ENCODE measurements at places on chromosomes 7 and 10. TPM values are rescaled to one million over a fixed set of nuclear protein-coding genes. Genes with fewer than 3 reads are reported as not detected.

Gene AKR1D1
- not detected for total RNA-seq

DNA sequence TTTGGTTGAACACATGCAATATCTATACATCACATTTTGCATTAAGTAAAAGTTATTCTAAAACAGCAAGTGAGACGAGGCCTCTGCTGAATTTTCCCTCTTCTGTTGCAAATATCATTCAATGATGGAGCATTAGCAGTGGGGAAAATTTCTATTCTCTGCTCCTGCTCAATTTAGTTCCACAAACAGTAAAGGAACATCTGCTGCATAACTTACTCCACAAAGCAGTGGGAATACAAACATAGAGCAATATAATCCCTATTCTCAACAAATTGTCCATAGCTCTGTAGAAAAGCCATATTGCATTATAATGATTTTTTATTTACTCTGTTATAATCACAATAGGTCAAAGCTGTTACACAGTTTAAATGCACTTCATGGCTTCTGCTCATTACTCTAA lies 5.9 kb downstream of the AGR3 start:
- DNase-seq: no peak

Gene EMX2
- total RNA-seq: not detected

Gene GPAM
- 10.5 TPM for total RNA-seq

DNA sequence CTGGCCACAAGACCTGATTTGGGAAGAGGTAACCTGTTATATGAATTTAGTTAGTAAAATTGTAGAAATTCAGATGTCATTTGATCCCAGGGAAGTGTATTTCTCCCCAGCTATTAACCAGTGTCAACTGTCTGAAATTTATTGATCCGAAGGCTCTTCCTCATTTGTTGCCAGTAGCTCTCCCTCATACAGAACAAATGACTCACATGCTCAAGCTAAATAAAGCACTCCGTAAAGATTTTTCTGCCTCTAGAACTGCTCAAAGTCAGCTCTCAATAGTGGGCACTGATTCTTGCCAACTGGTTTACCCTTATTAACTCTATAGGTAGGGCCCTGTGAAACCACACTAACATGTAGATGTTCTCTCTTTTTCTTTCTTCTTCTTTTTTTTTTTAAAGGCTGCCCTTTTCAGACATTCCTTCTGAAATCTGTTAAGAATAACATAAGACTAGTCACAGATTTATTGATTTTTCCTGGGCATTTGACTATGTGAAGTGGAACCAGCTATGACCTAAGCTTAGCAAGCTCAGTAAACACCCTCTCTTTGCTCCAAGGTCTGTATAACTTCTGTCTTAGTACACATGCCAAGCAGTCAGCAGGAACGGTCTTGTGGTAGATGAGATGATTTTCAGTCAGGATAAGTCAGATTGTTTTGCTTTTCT lies 21.8 kb downstream of the RPA3 start:
- no peak for DNase-seq

- no peak for DNase-seq
These were observed 94.3 kb downstream of the DNMBP start for GRCh38 chr10:99915414-99915813.

DNA sequence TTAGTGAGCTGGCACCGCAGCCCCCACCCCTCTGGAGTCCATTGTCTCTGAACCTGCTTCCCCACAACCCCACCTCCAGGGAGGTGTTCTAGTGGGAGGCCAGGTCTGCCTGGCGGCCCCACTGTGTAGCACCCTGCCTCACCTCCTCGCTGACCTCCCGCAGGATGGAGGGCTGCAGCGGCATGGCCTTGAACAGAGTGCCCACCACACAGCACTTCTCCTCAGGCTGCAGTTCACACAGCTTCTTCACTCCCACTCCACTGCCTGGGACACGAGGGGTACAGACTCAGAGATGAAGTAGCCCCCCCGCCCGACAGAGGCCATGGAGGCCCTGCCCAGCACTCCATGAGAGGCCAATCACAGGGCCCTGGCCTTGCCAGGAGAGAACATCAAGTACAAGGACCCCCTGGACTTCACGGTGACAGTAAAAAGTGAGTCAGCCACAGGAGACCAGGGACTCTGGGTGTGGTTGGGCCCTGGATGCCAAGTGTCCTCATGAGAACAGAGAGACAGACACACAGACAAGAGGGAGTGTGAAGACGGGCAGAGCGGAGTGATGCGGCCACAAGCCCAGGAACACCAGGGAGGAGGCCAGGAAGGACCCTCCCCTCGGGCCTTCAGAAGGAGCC lies 5.4 kb downstream of the POLD2 start:
- DNase-seq: no peak

- DNase-seq: no peak
These were observed 1056.2 kb downstream of the LRMDA start for GRCh38 chr10:76487582-76487981.

DNA sequence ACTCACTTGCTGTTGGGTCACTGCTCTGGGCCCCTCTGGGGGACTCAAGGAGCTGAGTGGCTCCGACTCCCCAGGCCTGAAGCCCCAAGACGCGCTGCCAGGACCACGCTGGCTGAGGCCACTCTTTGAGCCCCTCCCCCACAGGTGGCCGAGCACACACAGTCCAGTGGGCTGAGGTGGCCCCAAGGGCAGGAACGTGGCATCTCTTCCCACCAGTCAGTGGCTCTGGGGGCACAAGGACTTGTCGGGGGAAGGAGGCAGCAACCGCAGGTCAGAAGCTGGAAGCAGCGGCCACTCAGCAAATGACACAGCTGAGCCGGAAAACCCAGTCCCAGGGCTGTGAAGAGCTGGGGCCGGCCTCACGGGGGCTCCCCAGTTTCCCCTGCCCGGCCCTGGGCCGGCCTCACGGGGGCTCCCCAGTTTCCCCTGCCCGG lies 24.1 kb downstream of the GRIFIN start:
- DNase-seq: no peak

Gene MYOF
- total RNA-seq: 13.7 TPM

Gene CPVL
- total RNA-seq: not detected

DNA sequence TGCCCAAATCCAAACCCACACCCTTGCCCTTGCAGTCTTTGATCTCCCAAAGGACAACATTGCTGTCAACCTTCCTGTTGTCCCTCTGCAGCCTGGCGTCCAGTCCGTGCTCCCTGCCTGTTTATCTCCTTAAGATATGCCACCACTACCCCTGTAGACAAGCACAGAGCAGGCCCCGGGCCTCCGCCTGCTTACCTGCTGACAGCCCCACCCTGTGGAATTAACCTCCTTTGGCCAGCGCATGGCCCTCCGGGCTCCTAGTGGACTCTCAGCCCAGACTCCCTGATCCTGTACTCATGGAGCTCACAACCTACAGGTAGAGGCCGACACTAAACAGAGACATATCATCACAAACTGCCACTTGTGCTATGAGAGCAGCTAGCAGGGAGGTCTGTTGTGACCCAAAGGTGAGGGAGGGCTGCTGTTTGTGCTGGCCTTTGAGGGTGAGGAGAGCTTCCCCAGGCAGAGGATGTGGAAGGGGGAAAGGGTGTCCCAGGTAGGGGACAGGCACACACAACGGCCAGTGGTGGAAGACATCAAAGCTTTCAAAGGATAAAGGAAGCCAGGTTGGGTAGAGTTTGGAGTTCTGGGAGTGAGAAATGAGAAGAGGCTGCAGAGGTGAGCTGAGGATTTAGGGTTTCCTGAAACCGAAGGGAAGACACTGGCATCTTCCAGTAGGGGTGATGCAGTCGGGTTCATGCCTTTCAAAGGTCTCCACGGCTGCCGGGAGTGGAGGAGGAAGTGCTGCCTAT lies 174.5 kb upstream of the ZMIZ1 start:
- DNase-seq: no peak

DNA sequence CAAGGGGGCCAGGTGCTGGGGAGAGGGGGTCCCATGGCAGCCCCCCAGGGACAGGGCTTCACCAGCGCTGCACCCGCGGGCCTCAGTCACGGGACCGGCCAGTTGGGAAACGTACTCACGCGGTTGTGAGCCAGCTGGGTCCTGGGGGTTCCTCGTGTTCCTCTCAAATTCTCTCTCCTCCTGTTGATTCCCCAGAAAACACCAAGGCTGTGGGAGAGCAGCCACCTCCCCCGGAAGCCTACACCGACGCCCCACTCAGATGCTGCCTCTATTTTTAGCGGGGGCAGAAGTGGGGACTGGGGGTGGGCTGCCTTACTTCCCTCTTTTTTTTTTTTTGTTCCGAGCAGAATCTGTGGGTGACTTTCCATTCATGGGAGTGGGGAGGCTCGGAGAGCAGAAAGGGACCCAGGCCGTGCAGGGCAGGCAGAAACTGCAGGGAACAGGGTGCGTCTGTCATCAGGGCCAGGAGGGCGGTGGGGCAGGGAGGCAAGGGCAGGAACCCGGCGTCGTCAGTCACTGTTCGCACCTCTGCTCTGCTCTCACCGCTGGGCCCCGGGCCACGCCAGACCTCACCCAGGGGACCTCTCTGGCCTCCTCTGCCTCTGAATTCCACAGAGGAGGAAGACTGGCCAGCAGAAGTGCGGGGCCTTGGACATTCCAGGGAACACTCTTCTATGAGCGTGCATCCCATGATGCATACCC lies 63.1 kb downstream of the CARD11 start:
- DNase-seq: no peak

DNA sequence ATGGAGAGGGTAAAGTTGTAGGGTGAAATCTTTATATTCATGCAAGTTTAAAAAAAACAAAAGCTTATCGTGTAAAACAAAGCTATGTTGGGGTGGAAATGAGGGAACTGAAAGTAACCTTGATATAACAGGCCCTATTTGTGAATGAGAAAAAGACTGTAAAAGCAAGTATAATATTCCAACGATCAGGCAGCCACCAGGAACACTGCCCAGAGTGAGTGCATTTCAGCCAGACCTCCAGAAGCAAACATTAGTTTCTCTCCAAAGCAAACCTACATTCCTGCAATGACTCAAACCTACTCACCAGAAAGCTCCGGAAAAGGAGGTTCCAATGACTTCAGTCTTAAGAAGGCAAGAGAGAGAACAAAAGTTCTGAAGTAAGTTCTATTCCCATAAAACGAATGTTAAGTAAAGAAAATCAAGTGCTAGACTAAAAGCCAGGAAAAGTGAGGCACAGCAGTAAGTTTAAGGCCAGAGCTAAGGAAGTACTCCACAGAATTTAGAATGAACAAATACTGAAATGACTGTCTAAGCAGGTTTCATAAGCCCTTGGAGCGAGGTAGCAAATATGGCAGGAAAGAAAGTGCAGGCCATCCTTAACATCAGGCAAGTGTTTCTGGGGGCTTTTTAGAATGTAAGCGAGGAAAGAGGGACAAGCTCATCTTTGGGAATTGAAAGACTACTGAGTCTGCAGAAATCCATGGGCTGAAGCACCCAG lies 493.1 kb downstream of the XPNPEP1 start:
- no peak for DNase-seq

DNA sequence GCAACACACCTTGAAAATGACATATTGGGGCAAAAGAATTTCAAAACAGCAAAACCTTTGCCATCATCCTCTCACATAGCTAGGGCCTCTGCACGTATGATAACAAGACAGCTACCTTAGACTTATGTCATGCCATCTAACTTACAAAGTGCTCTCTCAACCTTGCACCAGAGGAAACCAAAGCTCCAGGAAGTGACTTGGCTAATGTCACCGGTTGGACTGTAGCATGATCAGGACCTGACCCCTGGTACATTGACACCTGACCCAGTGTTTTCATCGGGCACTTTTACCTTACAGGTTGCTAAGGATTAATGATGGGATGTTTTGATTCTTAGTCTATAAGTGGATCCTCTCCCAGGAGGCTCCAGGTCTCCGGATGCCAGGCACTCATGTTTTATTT lies 529.8 kb upstream of the GALNT17 start:
- DNase-seq: no peak

DNA sequence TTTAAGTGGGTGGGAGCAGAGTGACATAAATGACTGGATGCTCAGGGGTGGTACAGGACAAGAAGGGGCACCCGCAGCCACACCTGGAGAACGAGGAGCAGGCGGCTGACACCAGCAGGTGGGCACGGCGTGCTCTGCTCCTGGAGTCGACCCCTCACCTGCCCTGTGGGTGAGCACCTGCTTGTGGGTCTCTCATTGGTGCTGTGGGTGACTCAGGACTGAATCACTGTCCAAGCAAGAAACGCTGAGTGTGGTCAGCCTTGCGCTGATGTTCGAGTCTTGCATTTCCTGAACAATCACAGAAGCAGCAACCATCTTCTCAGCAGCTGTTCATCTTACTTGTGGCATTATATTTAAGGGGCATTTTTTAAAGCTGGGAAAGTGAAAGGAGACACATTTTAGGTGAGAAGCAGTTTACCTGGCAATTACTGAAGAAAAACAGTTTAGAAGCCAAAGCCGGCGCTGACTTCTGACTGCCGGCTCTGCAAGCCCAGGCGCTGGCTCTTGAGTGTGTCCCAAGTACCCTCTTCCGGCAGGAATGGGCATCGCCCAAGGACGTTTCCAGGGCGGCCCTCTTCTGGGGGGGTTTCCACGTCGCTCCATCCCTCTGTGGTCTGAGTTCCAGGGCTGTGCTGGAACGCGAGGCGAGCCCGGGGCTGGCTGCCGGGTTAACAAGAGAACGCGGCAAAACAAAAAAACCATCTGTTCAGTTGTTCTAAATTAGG lies 145.2 kb upstream of the PFKP start:
- no peak for DNase-seq

GRCh38 chr10:20582041-20582440 lies 315.1 kb downstream of the NEBL start:
- no peak for DNase-seq

DNA sequence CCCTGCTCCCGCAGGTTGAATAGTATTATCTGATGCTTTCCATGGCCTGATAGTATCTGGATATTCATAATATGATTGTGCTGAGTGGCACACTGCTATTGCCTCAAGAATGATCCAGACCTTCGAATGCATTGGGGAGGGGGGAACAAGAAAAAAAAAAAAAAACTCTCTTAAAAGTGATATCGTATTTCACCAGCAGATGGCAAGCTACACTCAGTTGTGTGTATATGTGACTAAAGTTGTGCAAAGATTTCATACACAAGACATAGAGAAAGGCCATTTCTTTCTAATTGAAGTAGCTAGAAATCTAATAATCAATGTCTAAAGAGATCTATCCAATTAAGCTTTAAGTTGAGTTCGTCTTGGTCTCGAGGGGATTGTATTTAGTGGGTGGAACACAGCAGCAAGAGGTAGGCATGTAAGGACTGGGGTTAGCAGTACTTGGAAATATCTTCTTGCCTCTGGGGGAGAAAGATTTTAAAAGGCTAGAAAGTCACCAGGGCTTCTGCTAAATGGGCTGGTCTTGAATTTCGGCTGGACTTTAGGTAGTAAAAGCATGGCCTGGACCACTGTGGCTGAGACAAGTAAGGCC lies 15.3 kb downstream of the SFRP4 start:
- DNase-seq: no peak

All from activated T-helper 1 cell treated with anti-CD3 and anti-CD28 coated beads, Interleukin-12 subunit alpha, Interleukin-12 subunit beta, Interleukin-2, Interleukin-4 antibody, amounts not matched to agents 30 ng/mL and 10 ng/mL and 1 ng/mL, durations not matched to agents 14 hours and 24 hours and 36 hours (primary cell).